ENCODE measurements at places on chromosomes 4 and X.

- DNase-seq, result no peak
Measured at GRCh38 chrX:51569561-51569960, 49.2 kb downstream of the CENPVL3 start.

- no peak for DNase-seq
Measured at GRCh38 chr4:187432310-187432709, 563.3 kb upstream of the ZFP42 start.

- DNase-seq, result no peak
Measured at GRCh38 chr4:17077105-17077504, 178.7 kb upstream of the LDB2 start.

DNA sequence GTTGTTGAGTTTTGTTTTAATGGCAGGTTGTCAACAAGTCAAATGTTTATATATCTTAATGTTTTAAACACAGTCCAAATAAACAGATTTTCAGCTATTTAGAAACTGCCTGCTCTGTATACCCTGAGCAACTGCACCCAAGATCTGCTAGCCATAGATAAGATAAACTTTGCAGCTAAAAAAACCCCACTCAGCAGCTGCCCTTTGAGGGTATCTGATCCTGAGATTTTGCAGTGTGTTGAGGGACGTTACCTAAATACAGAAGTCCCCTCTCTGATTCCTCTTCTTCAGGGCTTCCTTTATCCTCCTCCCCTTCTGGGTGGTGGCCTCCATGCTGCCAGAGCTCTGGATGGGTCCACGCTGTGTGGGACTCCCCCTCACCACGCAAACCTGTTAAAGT lies 11.0 kb upstream of the FGG start:
- DNase-seq, result no peak

- no peak for DNase-seq
Measured at GRCh38 chr4:42070463-42070862, 80.1 kb downstream of the SLC30A9 start.

Data from NCI-H524 treated with DMSO at 0.1 percent for 48 hours (cell line).